ENCODE measurements at places on chromosomes 3 and 15.

DNA sequence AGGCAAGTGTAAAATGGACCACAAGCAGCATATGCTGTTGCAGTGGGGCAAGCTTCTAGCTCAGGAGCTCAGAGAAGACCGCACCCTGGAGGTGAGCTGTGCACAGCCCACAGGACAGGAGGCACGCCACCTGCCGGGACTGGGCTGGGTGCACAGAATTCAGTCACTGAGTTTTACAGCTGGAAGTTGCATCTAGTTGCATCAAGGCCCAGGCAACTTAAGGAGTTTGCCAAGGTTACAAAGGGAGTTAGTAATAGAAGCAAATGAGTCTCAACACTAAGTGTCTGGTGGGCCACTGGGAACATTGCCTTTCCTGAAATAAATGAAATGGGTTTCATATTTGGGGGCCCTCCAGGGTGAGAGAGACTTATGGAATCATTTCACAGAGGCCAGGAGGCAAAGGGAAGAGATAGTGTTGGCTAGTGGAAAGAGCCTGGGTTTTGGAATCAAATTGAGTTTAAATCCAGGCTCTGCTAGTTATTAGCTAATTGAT lies 36.0 kb upstream of the TIMP4 start:
- peak; percentile 68 for DNase-seq

DNA sequence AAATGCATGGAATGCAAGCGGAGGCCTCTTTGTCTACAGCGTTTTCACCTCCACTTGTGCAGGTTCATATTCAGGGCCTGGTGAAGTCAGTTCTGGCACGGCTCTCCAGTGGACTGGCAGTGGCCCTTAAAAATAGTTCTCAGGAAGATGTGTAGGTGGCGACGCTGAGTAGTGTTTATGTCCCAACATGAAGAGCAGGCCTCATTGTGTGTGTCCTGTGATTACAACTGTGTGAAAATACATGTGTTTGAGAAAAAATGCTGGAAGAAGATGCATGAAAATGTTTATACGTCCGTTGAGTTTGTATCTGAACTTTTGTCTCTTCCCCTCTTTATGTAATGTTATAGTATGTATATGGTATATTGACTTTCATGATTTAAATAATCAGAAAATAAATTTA lies 7.2 kb downstream of the LIPC start:
- DNase-seq, result peak; percentile 72

- no peak for DNase-seq
These were observed 410.6 kb upstream of the UBE2E2 start for GRCh38 chr3:22792533-22792932.

- DNase-seq, result no peak
These were observed 323.9 kb downstream of the SV2B start for GRCh38 chr15:91424001-91424400.

DNA sequence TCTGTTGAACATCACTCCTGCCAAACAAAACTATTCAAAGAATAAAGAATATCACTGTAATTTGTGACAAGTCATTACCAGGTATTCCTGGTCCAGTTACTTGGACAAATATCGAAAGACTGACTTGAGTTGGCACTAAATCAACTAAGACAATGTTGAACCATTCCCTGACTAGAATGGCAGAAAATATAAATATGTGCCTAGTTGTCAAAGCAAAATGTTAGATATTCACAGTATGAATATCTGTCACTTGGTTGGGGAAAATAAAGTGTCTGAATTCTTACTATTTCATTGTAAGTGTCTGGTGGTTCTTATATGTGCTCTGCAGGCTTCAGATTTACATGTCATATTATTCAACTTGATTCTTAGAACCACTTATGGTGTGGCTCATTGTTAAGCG lies 470.2 kb downstream of the NAALADL2 start:
- DNase-seq, result no peak

GRCh38 chr3:71625676-71626075 lies 42.1 kb upstream of the FOXP1 start:
- DNase-seq, result no peak

DNA sequence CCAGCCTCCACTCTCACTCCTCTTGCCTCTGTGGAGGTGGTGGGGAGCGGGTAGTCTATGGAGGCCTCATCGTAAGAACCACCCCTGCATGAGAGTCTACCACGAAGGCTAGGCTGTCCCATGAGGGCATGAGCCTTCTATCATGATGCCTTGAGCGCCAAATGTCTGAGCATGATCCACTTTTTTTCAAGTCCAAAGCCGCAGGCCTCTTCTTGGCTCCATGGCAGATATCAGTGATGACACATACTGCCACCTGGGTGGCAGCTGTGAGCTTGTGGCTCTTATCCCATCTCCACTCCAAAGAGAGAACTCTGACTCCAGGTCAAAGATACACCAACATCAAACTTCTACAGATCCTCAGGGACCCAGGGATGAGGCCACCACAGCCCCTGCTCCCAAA lies 13.5 kb downstream of the POC1A start:
- DNase-seq, result no peak

GRCh38 chr15:50098545-50098944 lies 20.5 kb downstream of the ATP8B4 start:
- no peak for DNase-seq

DNA sequence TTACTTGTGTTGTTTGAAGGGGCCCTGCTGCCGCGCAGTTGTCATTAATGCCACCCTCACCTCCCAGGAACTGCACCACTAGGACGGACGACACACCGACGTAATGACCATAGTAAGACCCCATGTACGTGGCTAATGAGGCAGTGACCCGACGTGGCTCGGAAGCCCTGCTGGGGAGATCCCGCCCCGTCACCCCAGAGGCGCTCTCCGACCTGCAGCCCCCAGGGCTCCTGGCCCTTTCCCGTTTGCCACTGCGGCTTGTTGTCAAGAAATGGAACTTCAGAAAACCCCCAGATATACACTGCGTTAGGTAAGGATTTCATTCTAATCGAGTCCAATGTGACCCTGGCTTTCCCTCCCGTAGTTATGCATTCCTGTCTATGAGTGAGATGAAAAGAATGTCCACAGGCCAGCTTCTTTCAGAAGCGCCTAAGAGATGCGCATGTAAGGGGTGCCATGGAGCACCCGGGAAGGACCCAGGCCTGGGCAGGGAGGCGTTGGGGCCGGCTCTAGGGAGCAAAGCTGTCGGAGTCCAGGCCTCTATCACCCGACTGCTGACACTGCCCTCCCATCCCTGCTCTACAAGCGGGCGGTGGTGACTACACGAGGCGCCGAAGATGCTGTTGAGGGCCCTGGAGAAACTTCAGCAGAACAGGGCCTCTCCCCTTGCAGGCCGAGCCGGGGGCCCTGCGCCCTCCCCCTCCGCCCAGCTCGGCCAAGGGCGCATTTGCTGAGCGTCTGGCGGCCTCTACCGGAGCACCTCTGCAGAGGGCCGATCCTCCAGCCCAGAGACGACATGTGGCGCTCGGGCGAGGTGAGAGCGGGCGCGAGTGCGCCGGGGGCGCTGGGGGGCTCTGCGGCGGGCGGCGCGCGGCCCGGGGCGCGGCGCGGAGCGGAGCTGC lies at the start of gene GABRA5:
GABRA5 (plus strand) TSS at position 765 of the 902 bp plus-strand sequence. CDS start 2,187 bp downstream, outside the sequence.
- peak; percentile 78 for DNase-seq

DNA sequence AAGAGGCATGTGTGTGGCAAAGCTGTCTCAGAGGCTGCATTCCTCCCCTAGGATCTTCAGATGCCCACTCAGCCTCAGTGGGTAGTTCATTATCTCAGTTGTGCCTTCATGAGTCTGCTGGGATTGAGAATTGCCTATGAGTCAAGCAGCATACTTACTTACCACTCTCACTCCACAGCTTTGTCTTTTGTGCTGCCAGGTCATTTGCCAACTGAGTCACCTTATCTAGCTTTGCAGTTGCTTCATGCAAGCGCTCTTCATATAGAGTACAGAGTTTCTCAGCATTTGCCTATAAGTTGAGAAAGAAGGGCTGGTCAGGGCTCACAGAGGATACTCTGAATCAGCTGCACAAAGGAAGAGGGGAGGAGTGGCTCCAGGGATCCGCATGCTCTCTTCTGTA lies 89.5 kb downstream of the MYH15 start:
- peak; percentile 74 for DNase-seq

- DNase-seq, result no peak
These were observed 23.9 kb downstream of the MED12L start for GRCh38 chr3:151109286-151109800.

DNA sequence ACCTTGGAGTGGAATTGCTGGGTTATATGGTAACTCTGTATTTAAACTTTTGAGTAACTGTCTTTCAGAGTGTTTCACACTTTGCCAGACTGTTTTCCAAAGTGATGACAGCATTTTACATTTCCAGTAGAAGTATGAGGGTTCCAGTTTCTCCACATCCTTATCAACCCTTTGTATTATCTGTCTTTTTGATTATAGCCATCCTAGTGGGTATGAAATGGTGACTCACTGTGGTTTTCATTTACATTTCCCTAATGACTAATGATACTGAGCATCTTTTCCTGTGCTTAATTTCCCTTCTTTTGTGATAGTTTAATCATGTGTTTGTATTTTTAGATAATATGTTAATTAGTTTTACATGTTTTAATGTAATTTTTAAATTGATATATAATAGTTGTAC lies 138.1 kb upstream of the DAZL start:
- no peak for DNase-seq

DNA sequence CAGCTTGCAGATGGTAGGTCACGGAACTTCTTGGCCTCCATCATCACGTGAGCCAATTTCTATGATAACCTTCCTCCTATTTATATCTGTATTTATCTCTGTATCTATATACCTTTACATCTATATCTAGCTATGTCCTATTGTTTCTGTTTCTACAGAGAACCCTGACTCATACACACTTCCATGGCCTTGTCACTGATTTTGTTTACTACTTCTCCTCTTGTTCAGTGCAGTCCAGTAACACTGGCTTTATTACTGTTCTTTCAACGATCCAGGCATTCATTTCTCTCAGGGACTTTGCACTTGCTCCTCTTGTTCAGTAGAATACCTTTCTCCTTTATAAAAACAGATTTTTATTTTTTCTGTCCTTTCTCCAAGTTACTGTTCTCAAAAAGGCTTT lies 937.0 kb upstream of the ALCAM start:
- no peak for DNase-seq

- DNase-seq, result no peak
These were observed 38.9 kb upstream of the NECTIN3 start for GRCh38 chr3:111032677-111033076.

- no peak for DNase-seq
These were observed 263.1 kb downstream of the ADAMTS17 start for GRCh38 chr15:100078511-100079220.
